A549 (cell line): ENCODE measurements at places on chromosomes 5 and 9.

- DNase-seq = no peak
Measured at GRCh38 chr9:94111446-94111845, 27.2 kb downstream of the PTPDC1 start.

DNA sequence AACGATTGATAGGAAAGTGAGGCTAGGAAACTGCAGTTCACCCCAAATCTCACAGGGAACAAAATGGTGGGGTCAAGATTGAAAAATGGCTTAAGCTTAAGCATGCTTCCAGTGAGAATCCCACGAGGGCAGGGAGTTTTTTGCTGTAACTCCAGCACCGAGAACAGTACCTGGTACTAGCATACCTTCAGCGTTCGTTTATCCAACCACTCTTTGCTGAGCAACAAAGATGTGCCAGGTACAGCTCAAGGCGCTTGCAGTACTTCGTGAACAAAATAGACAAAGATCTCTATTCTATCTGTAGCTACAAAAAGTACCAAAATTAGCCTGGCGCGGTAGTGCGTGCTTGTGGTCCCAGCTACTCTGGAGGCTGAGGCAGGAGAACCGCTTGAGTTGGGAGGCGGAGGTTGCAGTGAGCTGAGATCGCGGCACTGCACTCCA lies 778 bp upstream of the PPP6C start:
- no peak for DNase-seq

GRCh38 chr9:71758785-71759184 lies 9.5 kb downstream of the CEMIP2 start:
- no peak for DNase-seq

DNA sequence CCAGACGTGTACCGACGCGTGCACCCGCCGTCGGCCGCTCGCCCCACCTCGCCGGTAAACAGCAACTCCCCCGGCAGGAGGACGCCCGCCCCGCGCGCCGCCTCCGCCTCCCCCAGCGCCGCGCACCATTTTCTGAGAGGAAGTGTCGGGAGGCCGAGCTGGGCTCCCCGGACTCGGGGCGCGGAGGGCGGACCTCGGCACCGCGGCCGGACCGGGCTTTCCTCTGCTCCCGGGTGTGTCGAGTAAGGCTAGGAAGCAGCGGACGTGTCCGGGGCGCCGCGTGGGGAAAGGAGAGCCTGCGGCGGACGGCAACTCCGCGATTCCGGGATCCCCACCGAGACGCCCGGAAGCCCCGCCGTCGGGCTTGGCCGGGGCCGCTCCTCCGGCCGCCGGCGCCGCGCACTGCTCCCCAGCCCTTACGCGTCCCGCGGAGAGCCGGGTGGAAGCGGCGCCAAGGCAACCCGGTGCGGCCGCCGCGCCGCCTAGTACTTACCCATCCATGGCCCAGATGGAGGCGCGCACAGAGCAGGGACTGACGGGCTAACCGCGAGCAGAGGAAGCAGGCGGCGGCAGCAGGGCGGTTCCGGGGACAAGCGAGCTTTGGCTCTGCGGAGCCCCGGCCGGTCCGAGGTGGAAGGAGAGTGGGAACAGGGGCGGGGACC lies at the start of gene PTBP3:
TSS of gene PTBP3 (minus strand) at position 643 of the 662 bp plus-strand sequence. CDS start 35,754 bp downstream, outside the sequence.
- peak; percentile 85 for DNase-seq

DNA sequence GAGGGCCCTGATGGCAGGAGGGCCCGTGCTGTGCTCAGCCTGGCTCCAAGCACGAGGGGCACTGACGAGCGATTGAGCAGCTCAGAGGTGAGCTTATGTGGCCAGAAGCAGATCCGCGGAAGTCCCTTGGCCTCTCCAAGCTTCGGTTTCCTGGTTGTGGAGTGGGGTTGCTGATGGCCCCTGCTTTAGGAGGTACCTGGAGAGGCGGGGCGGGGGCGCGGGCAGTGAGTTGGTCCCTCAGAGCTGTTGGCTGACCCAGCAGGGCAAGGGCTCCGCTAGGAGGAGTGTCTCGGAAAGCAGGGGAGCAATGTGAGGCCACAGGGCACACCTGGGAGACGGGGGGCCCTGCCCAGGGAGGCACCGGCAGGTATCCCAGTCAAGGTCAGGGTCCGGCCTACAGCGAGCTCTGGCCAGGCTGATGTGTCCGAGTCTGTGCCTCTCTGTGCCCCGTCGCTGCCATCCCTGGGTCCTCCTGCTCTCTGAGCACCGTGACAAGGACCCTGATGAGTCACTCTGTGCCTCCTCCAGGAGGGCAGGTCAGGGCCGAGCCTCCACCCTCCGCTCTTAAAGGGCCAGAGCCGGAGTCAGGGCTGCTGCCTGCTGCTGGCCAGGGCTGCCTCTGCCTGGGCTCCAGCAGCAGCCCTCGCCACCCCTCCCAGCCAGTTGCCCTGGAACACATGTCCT lies 14.8 kb downstream of the NCS1 start:
- peak; percentile 76 for DNase-seq
